ENCODE measurements at places on chromosomes 5 and 9. TPM values are rescaled to one million over a fixed set of nuclear protein-coding genes. Genes with fewer than 3 reads are reported as not detected.

NR2F1 gene
- polyA plus RNA-seq = 10.0 TPM

SMIM15 gene
- 19.6 TPM for polyA plus RNA-seq

BTF3 gene
- 398 TPM for polyA plus RNA-seq

LIX1 gene
- polyA plus RNA-seq = not detected

TOPORS gene
- 3.2 TPM for polyA plus RNA-seq

NOTCH1 gene
- 10.4 TPM for polyA plus RNA-seq

NSD1 gene
- 8.7 TPM for polyA plus RNA-seq

FRMD3 gene
- polyA plus RNA-seq = 5.8 TPM

ARHGEF28 gene
- polyA plus RNA-seq = 11.6 TPM

SLC4A9 gene
- 0.06 TPM for polyA plus RNA-seq

TRPM6 gene
- polyA plus RNA-seq = 0.22 TPM

CDH10 gene
- polyA plus RNA-seq = not detected

SLC6A18 gene
- not detected for polyA plus RNA-seq

BTNL9 gene
- polyA plus RNA-seq = 187 TPM

EIF4E1B gene
- not detected for polyA plus RNA-seq

GABRP gene
- not detected for polyA plus RNA-seq

FAM240B gene
- polyA plus RNA-seq = not detected

SPAAR gene
- polyA plus RNA-seq = 16.9 TPM

CDH9 gene
- polyA plus RNA-seq = not detected

FAM221B gene
- polyA plus RNA-seq = not detected

DND1 gene
- 1.4 TPM for polyA plus RNA-seq

SGCD gene
- polyA plus RNA-seq = 4.2 TPM

PRRC2B gene
- polyA plus RNA-seq = 66.5 TPM

CARTPT gene
- 0.85 TPM for polyA plus RNA-seq

PHF24 gene
- polyA plus RNA-seq = 0.34 TPM

WNT8A gene
- not detected for polyA plus RNA-seq

C8G gene
- not detected for polyA plus RNA-seq

RNF208 gene
- 2.8 TPM for polyA plus RNA-seq

ANGPTL2 gene
- 4.2 TPM for polyA plus RNA-seq

TENT4A gene
- polyA plus RNA-seq = 6.2 TPM

FBXW11 gene
- 18.0 TPM for polyA plus RNA-seq

PRKACG gene
- not detected for polyA plus RNA-seq

WDR70 gene
- 16.1 TPM for polyA plus RNA-seq

ABCA2 gene
- 42.9 TPM for polyA plus RNA-seq

PCDHA9 gene
- polyA plus RNA-seq = 0.02 TPM

SURF1 gene
- 75.0 TPM for polyA plus RNA-seq

CBY3 gene
- polyA plus RNA-seq = not detected

CDK5RAP2 gene
- 38.8 TPM for polyA plus RNA-seq

DMRT3 gene
- not detected for polyA plus RNA-seq

AFF4 gene
- 8.6 TPM for polyA plus RNA-seq

DENND1A gene
- polyA plus RNA-seq = 3.3 TPM

GABBR2 gene
- 0.01 TPM for polyA plus RNA-seq

RLN1 gene
- polyA plus RNA-seq = not detected
